Progenitor cell of endocrine pancreas (in vitro differentiated cells): ENCODE measurements at places on chromosomes 16 and 17. TPM values are rescaled to one million over a fixed set of nuclear protein-coding genes. Genes with fewer than 3 reads are reported as not detected.

Gene TBC1D3C
- not detected in 2 replicates for total RNA-seq

Gene CCL4
- not detected in 2 replicates for total RNA-seq

Gene CD300H
- not detected in 2 replicates for total RNA-seq

Gene DOC2A
- total RNA-seq, result 4.4 and 5.0 TPM in 2 replicates

Gene TOM1L2
- 29.4 and 30.5 TPM in 2 replicates for total RNA-seq

Gene OR1A1
- total RNA-seq, result not detected in 2 replicates

Gene NAGS
- 0.69 and 0.89 TPM in 2 replicates for total RNA-seq

Gene TBX21
- total RNA-seq, result not detected in 2 replicates

Gene GRAPL
- not detected in 2 replicates for total RNA-seq

Gene TLCD3B
- 1.5 and 1.7 TPM in 2 replicates for total RNA-seq

Gene DNAH9
- 1.5 and 2.3 TPM in 2 replicates for total RNA-seq

DNA sequence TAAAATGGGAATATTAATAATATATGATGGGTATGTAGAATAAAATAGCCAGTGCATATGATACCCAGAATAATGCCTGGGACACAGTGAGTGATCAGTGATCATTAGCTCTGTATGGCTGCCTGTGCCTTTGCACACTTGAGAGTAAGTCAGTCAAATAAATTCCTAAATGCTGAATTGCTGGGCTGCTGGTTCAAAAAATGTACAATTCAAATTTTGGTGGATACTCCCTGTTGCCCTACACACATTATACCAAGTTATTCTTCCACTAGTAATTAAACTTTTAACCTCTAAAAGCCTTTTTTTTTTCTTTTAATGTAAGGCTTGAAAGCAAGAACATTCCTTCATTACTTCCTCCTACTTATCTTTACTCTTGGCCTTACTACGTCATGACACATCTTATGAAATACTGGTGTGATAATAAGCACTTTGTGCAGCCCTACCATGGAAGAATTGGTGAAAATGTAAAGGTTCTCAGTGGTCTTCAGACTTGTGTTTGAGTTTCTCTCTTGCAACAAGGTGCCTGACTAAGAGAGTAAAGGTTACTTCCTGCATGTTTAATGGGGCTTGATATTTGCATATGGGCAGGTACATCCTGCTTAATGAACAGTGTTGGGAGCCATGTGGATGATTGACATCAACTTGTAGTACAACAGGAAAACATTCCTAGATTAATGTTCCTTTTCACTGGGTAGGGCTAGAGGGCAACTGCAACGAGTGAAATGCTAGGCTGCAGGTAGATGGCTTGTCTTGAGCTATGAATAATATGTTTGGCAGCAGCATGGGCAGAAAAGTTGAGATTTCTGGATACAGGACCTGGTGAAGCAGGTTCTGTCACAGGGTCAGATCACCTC, 84.3 kb downstream of the PRKCA start:
- no peak for DNase-seq

GRCh38 chr16:70577256-70577698, 53.7 kb downstream of the SF3B3 start:
- DNase-seq, result no peak

DNA sequence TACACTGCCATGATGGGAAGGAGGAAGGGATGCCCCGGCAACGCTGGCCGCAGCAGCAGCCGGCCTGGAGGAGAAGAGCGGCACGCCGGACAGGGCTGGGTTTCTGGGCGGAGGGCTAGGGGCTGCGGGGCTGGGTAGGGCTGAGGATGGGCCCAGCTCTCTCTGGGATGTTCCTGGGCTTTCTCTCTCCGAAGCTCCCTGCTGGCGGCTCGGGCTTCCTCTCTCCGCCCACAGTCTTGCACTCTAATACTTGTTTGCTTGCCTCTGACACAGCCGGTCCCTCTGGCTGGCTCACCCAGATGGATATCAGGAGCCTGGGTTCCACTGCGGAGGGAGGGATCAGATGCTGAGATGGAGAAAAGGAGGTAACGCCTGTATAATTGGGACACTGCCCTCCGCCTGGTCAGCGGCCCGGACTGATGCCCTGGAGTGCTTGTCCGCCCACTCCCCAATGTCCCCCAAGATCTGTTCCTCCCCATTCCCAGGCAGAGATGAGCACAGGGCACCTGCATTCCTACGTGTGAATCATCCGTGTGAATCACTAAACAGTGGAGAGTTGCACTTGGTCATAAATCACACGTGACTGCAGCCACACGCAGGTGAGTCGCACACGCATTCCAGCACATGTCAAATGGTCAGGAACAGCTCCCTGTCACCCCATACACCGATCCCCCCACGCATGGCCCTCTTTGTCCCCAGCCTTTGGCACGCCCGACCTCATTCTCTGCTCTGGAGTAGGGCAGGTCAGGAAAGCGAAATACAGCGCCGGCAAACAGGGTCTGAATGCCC, at the start of gene ALOXE3:
ALOXE3 (minus strand) TSS at position 535 of the 789 bp plus-strand sequence; CDS start at position 11, 524 bp downstream.
- no peak for DNase-seq

DNA sequence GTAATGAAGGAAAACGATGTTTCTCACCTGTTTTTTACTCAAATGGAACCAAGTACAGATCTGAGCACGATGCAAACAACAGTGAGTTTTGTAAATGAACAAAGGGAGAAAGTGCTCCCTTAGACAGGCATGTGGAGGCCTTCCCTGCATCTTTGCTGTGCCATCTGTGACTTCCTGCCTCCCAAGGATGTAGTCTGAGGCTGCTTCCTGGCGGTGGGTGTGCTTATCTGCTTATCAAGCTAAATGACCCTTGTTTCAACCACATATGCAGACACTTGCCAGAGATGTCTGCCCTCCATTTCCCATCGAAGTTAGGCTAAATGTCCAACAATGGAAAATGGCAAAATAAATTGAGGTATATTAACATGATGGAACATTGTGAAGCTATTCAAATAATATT, 34.6 kb downstream of the RGS9 start:
- no peak for DNase-seq

DNA sequence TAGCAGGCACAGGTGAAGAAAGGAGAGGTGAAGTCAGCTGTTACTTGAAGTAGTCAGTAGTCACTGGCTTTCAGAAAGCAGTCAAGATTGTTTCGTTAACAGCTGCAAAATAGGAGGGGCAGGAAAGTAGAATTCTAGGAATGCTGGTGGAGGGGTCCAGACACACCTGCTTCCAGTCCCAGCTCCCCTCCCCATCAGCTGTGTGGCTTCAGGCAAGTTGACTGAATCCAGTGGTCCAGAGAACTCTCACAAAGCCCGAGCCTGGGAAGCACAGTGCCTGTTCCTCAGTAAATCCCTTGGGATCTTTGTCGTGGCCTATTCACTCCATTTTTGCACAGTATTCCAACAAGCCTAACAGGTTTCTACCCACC, 4.6 kb upstream of the SOCS1 start:
- DNase-seq, result no peak

DNA sequence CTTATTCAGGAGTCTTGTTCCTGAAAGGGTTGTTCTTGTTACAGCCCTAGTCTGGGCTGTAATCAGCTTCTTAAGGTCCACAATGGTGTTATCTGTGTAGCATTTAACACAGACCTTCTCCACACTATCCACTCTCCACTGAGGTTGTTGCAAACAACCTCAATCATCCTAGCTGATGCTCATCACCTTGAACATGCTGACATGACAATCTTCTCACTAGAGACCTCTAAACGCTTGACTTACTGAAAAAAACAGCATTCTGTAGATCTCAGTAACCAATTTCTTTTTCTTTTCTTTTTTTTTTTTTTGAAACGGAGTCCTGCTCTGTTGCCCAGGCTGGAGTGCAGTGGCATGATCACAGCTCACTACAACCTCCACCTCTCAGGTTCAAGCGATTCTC, 3.6 kb downstream of the TNFRSF17 start:
- DNase-seq, result no peak

DNA sequence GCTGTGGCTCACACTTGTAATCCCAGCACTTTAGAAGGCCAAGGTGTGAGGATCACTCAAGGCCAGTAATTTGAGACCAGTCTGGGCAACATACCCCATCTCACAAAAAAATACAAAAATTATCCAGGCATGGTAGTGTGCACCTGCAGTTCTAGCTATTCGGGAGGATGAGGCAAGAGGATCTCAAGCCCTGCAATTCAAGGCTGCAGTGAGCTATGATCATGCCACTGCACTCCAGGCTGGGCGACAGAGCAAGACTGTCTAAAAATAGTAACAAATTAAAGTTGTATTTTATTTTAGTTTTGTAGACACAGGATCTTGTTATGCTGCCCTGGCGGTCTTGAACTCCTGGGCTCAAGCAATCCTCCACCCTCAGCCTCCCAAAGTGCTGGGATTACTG, 18.2 kb downstream of the USP31 start:
- DNase-seq, result no peak

- no peak for DNase-seq
These were observed 410.2 kb upstream of the PSMD7 start for GRCh38 chr16:73886426-73886825.

DNA sequence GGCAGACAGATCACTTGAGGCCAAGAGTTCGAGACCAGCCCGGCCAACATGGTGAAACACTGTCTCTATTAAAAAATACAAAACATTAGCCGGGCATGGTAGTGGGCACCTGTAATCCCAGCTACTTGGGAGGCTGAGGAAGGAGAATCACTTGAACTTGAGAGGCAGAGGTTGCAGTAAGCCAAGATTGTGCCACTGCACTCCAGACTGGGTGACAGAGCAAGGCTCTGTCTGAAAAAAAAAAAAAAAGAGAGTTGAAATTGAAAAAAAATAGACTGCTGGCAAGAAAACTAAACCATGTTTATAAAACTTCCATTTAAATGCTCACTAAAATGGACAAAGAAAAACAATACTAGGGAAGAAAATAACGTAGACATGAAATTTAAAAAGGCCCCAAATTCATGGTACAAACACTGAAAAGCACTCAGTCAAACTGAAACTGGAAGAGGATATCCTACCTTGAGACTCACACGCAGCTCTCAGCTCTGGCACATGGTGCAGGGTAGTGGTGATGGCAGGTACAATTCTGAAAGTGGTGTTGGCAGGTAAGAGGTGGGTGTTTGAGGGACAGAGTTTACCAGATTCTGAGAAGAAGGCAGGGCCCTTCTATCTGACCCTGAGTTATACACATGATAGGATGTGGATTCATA, 19.3 kb downstream of the CNTROB start:
- DNase-seq, result no peak

GRCh38 chr16:88347656-88348376, 34.9 kb upstream of the ZNF469 start:
- DNase-seq, result no peak

DNA sequence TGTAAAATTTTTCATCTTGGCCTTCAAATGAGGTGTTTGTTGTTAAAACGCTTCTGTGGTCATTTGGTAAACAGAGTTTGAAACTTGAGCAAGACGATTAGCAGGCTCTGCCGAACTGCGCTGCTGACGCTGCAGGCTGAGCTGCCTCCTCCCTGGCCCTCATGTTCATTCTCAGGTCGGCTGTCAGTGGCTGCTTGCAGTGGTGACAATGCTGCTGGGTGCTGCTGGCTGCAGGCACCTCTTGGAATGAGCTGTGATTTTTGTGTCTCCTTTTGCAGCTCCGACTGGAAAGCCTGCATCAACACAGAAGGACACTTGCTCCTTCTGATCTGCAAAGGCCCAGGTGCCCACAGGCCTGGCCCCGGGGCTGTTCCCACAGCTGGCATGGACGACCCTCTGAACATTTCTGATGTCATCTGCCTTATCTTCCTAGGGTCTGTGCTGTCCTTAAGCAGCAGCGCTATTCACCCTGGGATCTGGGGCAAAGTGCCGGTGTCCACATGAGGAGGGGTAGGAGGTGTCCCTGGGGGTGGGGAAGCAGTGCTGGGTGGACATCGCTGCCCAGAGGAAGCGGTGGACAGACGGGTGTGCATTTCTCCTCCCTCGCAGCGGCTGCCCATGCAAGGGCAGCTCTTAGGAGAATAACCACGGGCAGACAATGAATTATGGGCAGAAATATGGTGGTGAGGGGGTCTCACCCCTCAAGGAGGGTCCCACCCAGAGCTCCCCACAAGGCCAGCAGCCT, 23.1 kb upstream of the OSGIN1 start:
- no peak for DNase-seq

DNA sequence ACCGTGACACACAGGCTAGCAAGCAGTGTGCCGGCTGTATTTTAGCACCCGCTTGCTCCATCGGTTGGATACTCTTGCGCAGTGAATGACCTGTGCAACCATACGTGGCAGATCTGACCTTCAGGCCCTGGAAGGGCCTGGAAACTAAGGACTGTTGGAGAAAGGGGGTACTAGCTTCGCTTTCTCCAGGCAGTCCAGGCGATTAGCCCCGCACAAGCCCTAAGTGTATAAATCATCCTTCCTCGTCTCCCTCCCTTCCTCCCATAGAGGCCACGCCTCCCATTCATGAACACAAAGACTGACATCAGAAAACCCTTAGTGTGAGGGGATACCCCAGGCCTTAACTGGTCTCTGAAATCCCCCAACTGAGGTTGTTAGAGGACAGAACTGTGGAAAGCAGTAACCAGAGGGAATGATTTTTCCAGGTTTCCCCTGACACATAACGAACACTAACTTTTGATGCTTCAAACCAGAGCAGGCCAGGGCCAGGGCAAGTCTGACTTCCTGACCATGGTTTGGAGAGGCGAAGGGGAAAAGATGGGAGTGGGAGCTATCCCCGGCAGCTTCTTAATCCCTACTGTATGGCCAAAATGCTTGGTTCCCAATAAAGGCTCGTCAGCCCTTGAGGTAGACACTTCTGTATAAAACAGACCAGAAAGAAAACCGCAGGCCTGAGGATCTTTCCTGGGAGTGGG, 1.4 kb upstream of the DYNLL2 start:
- DNase-seq, result no peak

- DNase-seq, result no peak
These were observed 110.7 kb downstream of the ABCC6 start for GRCh38 chr16:16112450-16113053.

- DNase-seq, result no peak
These were observed 4.7 kb downstream of the PRR29 start for GRCh38 chr17:64002658-64003525.

DNA sequence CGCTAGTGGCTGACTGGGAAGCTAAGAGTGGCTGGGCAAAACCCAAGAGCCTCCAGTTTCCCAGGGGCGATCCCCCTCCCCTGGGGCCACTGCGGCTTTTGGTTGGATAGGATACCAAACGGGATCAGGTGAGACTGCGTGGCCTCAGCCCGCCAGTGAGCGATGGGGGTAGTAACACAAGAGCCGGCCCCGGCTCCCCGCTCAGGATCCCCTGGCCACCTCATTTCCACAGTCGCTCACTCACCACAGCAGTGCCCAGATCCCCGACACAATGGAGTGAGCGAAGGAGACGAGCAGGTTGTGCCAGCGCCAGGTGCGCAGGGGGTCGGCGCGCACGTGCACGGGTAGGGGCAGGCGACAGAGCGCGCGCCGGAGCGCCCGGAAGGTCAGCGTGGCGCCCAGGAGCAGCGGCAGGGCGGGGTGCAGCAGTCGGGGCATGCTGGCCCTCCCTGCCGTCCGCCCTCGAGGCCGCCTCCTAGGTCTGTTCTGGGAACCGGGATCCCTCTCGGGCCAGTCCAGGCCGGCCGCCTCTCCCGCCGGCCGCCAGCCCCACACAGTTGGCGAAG, 290 bp downstream of the TLCD1 start:
- peak; percentile 56 for DNase-seq
